ENCODE measurements at places on chromosomes 5 and 9. TPM values are rescaled to one million over a fixed set of nuclear protein-coding genes. Genes with fewer than 3 reads are reported as not detected.

Gene CCDC152
- 0.71 TPM for polyA plus RNA-seq

Gene NR4A3
- 1.6 TPM for polyA plus RNA-seq

Gene GMCL2
- polyA plus RNA-seq: not detected

Gene MAN2A1
- 5.1 TPM for polyA plus RNA-seq

Gene ZNF454
- polyA plus RNA-seq: 1.8 TPM

Gene CCNO
- polyA plus RNA-seq: 0.04 TPM

Gene PRLR
- 0.08 TPM for polyA plus RNA-seq

Gene SLC2A8
- polyA plus RNA-seq: 15.6 TPM

Gene DNAI1
- not detected for polyA plus RNA-seq

Gene STC2
- 6.2 TPM for polyA plus RNA-seq

All from heart left ventricle (tissue), 16 donors.